AG09319 (cell line): ENCODE measurements at places on chromosomes 4 and X.

DNA sequence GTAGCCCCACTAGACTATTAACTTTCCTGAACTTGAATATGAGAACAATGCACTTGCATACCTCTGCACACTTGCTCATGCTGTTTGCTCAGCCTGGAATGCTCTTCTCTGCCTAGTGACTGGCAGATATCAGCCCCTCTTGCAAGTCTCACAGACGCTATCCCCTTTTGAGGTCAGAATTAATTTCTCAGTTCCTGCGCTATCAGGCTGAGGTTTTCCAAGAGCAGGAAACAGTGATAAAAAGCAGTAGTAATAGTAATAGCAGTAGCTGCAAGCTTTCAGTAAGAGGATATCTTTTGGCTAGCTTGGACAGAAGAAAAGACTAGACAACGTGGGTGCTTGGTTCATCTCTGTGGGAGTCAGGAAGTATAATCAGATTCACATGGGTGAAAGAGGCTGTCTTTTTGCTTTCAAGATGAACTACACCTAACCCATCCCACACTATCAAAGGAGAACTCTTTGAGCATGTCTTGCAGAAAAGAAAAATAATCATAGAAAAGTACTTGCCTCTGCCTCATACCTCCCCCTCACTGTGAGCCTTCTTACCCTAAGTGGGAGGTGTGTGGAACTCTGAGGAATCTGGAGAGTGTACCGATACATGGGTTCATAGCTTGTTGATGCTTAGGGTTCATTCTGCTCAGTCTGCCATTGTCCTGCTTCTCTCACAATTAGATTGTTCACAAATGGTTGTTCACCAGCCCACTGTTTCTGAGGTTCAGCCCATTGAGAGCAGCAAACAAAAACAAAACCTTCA lies 11.3 kb upstream of the DRP2 start:
- no peak for DNase-seq

DNA sequence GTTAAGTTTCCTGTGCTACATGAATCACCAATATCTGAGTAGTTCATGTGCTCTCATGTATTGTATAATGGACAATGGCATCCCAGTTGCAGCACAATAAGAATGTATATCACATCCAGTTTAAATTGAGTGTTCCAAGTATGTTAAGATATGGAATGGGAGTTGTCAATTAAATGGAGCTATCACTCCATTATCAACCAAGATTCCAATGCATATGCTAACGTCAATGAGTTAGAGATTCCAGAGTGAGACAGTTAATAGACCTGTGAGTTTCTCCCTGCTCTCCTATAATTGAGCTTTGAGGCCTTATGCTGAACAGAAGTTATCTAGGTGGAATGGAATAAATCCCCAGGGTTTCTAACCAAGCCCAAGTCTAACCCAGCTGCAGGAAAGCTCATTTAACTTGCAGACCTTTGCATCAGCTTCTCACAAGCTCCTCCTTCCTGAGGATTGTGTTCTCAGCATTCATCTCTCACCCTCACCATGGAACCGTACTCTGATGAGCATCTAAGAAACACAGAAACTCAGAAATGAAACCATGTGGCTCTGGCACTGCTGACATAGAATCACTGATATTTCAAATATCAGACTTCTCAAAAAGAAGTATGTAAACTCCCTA lies 84.8 kb downstream of the TIGD2 start:
- peak; percentile 18 for DNase-seq

DNA sequence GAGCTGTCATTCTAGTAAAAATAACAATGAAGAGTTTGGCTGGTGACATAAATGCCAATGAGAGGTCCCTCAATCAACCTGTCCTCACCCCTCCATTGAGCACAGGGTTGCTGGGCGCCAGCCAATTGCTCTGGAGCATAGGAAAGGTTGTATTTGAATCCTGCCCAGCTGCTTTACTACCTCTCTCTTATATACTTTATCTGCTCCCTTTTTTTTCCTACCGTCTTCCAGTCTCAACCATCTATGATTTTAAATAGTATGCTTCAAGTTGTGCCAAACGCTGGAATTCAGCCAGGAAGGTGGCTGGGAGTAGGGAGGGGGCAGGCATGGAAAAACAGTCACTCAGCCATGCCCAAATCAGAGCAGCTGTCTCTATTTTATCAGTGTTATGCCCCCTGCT lies 153.8 kb downstream of the NR3C2 start:
- no peak for DNase-seq

DNA sequence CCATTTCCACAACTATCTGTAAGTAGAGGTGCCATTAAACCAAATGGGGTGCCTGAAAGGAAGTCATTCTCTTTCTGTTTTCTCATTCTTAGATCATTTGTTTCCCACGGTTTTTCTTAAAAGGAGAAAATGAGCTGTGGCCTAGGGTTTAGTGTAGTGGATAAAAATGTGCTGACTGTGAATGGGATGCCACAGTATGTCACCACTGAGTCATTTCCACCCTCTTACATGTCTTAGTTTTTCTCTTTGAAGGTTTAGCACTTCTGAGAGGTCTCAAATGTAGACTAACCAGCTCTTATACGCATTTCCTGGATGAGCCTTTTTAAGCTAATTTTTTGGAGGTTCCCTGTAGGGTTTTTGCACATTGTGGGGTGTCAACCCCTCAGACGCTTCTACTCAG lies 244.5 kb upstream of the SPANXN1 start:
- no peak for DNase-seq

DNA sequence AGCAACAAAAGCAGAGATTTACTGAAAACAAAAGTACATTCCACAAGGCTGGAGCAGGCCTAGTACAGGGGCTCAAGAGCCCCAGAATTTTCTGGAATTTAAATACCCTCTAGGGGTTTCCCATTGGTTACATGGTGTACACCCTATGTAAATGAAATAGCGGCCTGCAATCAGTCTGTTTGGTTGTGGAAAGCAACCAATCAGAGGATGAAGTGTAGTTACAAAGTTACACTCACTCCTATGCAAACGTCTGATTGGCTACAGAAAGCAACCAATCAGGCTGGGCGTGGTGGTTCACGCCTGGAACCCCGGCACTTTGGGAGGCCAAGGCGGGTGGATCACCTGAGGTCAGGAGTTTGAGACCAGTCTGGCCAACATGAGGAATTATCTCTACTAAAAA lies 13.8 kb upstream of the TXLNG start:
- DNase-seq = no peak

DNA sequence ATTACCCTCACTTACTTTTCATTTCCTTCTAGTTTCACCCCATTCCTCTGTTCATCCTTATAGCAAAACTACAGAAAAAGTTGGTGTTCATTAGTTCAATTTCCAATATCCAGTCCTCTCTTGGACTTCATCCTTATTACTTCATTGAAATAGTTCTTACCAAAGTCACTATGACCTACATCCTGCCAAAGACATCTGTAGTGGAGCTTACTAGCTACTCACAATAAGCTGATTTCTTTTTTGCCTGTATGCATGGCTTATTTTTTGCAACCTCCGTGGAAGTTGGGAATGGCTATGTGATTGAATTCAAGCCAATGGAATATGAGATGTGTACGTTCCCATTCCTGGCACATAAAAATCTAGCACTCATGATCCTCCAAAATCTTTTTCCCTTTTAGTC lies 4.6 kb upstream of the CDKL2 start:
- DNase-seq = no peak

DNA sequence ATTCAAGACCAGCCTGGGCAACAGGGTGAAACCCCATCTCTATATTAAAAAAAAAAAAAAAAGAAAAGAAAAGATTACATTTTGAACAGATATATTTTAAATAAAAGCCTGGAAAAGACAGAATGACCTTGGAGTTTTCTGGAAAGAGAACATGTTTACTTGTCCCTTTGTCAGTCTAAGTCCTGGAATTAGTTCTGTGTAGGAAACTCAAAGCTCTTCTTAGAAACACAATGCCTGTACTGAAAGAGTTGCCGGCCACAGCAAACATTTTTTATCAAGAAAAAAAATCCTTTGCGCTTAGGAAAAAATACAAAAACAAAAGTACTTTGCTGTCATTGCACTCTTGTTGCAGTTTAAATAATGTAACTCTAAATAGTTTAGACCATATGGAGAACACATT lies 59.6 kb downstream of the SMIM31 start:
- no peak for DNase-seq

DNA sequence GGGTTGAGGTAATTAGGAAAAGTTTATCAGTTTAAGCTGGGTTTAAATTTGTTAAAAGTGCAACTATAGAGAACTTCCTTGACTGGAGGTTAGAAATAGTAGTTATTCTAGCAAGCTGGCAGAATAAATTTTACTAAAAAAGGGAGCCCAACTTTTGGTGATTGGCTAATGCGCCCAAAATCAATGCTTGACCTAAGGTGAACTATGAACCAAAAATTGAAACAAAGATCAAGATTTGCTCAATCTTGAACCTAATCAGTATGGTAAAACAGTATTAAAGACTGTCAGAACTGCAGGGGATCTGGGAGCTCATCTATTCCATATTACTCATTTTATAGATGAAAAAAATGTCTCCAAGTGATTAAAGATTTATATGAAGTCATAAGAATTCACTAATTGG lies 6.1 kb upstream of the SPATA18 start:
- no peak for DNase-seq

DNA sequence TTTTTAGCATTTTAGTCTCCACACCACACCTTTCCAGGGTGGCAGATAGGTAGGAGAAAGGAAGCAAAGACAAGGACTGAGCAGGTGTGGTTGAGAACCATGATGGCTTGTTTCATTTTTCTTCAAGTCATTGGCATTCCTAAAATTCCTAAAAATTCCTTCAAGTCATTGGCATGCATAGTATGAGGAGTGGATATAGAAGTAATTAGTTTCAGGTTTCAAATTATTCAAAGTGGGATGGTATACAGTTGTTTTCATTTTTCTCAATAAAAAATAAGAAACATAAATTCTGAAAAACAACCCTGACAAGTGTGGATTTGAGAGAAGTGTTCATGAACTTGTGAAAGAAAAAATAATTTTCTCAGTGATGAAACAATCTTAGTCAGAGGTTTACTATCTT lies 22.3 kb upstream of the HERC3 start:
- no peak for DNase-seq

DNA sequence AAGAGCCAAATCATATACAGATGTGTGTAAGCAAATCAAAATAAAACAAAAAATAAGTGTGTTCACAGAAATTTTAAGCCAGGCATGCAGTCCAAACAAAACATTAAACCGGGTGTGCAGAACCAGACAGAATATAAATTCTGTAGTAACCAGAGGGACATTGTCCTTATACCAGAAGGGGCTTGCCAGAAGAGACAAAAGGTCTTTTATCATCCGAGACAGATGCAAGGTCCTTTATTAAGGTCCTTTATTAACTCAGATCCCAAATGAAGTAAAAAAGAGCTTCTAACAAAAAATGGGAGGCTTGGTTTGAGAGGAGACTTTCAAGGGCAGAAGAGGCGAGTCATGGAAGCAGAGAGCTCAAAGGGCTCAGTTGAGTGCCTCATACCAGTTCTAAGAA lies 59.2 kb downstream of the RGS12 start:
- no peak for DNase-seq
